Kidney (tissue), 22 donors: ENCODE measurements at places on chromosomes 12 and 14. TPM values are rescaled to one million over a fixed set of nuclear protein-coding genes. Genes with fewer than 3 reads are reported as not detected.

DNA sequence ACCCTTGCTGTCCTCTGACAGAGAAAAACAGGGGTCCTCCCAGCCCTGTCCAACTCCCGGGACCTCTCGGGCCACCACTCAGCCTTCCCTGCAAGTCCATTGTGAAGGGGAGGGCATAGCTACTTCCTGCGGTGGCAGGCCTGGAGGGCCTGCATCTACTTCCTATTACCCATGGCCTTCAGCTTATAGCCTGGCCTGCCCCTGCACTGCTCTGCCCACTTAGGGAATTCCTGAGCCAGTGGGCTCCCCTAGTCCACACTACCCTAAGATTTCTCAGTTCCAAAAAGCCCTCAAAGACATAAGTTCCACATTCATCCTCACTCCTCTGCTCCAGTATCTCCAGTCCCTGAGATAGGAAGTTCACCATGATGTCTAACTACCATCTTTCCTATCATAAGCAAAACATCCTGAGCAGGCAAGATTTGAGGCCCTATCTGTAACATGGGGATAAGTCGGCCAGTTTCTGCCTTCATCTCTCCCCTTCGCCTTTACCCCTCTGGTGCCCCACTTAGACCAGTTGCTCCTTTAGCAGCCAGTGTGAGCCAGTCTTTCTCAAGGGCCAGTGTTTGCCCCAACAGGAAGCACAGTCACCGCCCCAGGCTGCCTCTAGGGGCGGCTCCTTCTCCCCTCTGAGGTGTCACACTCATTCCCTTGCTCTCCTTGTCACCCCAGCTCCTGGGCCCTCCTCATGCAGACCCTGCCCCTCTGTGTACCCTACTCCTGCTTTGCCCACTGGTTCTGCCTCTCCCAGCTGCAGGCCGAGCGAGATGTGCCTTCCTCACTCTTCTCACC lies 10.9 kb downstream of the HDAC7 start:
- no peaks in the 10 kb centered on the region for H3K27me3 ChIP-seq
- H3K4me1 ChIP-seq: peaks cover 64% of the 10 kb centered on the region
- no peak overlapping the region for H3K4me3 ChIP-seq
- DNase-seq: no peak
- H3K36me3 ChIP-seq: no peaks in the 10 kb centered on the region

DNA sequence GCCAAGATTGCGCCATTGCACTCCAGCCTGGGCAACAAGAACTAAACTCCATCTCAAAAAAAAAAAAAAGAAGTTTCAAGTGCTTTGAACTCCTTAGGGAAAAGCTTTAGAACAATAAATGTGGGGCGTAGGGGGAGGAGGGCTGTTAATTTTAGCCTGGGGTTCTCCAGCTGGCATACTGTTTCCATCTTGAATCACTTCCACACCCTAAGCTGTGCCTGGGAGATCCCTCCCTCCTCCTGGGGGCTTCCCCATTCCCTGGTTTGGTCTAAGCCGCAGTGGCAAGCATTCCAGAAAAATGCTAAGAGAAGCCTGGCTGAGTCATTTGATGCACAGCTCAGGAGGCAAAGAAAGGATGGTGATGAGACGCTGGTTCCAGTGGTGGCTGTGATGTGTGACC lies 2.3 kb upstream of the ZNF384 start:
- H3K27ac ChIP-seq: no peak overlapping the region
- no peaks in the 10 kb centered on the region for H3K36me3 ChIP-seq
- DNase-seq: no peak

- no peak for DNase-seq
- peak overlapping the region; percentile 75 for H3K27ac ChIP-seq
- H3K27me3 ChIP-seq: no peaks in the 10 kb centered on the region
Measured at GRCh38 chr12:123107926-123108681, 42.8 kb downstream of the PITPNM2 start.

DNA sequence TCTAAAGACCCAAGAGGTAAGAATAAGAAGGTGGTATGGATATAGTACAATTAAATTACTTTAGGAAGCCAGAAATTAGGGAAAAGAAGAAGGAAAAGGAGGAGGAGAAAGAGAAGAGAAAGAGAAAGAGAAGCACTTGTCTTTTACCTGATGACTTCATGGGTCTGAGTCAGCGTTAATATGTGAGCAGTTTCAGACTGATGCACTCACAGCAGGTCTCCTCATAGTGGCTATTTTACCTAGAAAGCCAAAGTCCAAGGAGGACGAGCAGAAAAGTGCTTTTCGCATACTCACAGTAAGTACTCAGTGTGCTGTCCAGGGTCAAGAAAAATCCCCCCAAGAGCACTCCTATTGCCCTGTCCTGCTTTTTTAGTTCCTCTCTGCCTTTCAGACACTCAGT lies 222.1 kb downstream of the C12orf42 start:
- no peaks in the 10 kb centered on the region for H3K36me3 ChIP-seq
- no peak overlapping the region for H3K27ac ChIP-seq
- DNase-seq: no peak
- H3K4me1 ChIP-seq: no peaks in the 10 kb centered on the region
- no peak overlapping the region for H3K4me3 ChIP-seq
- H3K27me3 ChIP-seq: no peaks in the 10 kb centered on the region

DNA sequence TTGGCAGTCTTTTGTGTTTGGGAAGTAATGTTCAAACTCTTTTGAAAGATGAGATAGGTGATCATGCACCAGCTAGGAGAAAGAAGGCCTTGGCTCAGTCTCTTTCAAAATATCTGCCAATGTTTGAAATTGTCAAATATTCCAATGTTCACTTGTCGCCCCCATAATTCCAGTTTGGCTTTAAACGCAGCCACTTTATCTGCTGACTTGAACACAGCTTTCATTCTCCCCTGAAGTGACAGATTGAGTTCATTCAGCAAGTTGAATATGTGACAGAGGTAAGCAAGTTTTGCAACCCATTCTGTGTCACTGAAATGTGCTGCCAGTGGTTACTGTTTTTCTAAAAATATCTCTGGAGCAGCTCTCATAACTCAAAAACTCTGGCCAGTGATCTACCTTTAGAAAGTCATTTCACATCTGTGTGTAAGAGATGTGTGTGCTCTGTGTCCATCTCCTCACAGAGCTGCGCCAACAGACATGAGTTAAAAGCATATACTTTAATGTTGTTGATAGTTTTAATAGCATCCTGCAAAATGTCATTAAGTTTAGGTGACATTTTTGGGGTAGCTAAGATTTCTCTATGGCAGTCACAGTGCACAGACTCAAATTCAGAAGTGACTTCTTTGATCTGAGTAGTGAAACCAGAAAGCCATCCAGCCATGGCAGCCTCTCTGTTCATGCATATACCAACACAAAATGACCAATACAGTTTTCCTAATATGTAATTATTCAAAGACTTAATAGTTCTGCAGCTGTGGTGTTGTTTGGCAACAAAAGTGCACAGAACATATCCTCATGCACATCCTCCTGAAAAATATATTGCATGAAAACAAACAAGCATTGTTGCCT lies 614.3 kb upstream of the MIS18BP1 start:
- H3K4me1 ChIP-seq: no peaks in the 10 kb centered on the region
- H3K27ac ChIP-seq: no peak overlapping the region
- no peaks in the 10 kb centered on the region for H3K36me3 ChIP-seq

GRCh38 chr12:118345355-118345754 lies 27.4 kb downstream of the TAOK3 start:
- no peak overlapping the region for H3K4me3 ChIP-seq
- H3K27ac ChIP-seq: no peak overlapping the region
- peaks cover 3% of the 10 kb centered on the region for H3K4me1 ChIP-seq
- H3K27me3 ChIP-seq: no peaks in the 10 kb centered on the region
- DNase-seq: no peak

Gene CD163L1
- polyA plus RNA-seq: 8.5 TPM

Gene NTS
- 0.54 TPM for polyA plus RNA-seq
